HT1080 (cell line): ENCODE measurements at places on chromosomes 12 and 14. TPM values are rescaled to one million over a fixed set of nuclear protein-coding genes. Genes with fewer than 3 reads are reported as not detected.

CCDC196 gene
- total RNA-seq = not detected in 2 replicates

SRP54 gene
- 62.0 and 66.1 TPM in 2 replicates for total RNA-seq

NEMP1 gene
- 19.0 and 23.3 TPM in 2 replicates for total RNA-seq

KIF26A gene
- total RNA-seq = 0.90 and 1.4 TPM in 2 replicates

TAS2R20 gene
- total RNA-seq = 0.05 and 0.67 TPM in 2 replicates

GRIP1 gene
- 0.37 and 1.5 TPM in 2 replicates for total RNA-seq

TRMT61A gene
- 29.0 and 34.1 TPM in 2 replicates for total RNA-seq

SLCO1C1 gene
- not detected in 2 replicates for total RNA-seq

LALBA gene
- 0.13 TPM in 1 of 2 replicates, not detected in the other for total RNA-seq

NUDT14 gene
- 14.2 and 21.4 TPM in 2 replicates for total RNA-seq

CELA1 gene
- total RNA-seq = not detected in 2 replicates

CEP290 gene
- 5.7 and 5.8 TPM in 2 replicates for total RNA-seq

CCDC184 gene
- total RNA-seq = 0.19 and 0.40 TPM in 2 replicates

CARMIL3 gene
- 0.07 and 0.11 TPM in 2 replicates for total RNA-seq

TAS2R8 gene
- total RNA-seq = not detected in 2 replicates

CD27 gene
- total RNA-seq = not detected in 2 replicates

TAS2R46 gene
- total RNA-seq = not detected in 2 replicates

GUCY2C gene
- total RNA-seq = 0.17 TPM in 1 of 2 replicates, not detected in the other

TSHR gene
- not detected in 2 replicates for total RNA-seq

PPP1CC gene
- 139 and 186 TPM in 2 replicates for total RNA-seq

CPNE6 gene
- not detected in 2 replicates for total RNA-seq

STRN3 gene
- 24.5 and 33.6 TPM in 2 replicates for total RNA-seq

NPFF gene
- total RNA-seq = not detected in 2 replicates
